ENCODE measurements at places on chromosomes 6 and 20. TPM values are rescaled to one million over a fixed set of nuclear protein-coding genes. Genes with fewer than 3 reads are reported as not detected.
A peak's percentile ranks its signal among the peaks of the same experiment; 100 is the strongest.

DNA sequence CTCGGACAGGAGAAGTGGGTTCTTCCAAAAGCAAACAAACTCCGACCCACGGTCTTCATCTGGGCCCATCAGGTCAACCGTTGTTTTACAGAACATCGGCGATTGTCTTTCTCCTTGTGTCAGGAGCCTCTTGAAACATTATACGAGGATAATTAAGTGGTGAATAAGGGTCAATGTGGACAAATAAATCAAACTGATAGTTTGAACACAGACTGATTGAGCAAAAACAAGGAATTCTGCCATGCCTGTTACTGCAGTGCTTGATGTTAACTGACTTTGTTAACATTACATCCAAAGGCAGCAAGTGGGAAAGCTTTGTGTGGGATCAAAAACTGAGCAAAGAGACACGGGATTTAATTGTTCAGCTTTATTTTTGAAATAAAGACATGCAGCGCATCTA lies 101.1 kb upstream of the IFNGR1 start:
- no peak overlapping the region for H3K4me3 ChIP-seq
- no peak overlapping the region for H3K27ac ChIP-seq
- H3K36me3 ChIP-seq = no peaks in the 10 kb centered on the region
- H3K27me3 ChIP-seq = peaks cover 21% of the 10 kb centered on the region
- no peaks in the 10 kb centered on the region for H3K4me1 ChIP-seq

DNA sequence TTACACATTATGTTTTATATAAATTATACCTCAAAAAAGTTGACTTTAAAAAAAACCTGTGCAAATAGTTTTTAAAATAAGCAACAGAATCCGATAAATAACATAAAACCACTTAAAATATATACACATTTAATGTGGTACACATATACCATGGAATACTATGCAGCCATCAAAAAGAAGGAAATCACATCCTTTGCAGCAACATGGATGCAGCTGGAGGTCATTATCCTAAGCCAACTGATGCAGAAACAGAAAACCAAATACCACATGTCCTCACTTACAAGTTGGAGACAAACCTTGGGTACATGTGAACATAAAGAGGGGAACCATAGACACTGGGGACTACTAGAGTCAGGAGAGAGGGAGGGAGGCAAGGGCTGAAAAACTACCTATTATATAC lies 4.0 kb upstream of the DEFB121 start:
- H3K4me1 ChIP-seq = no peaks in the 10 kb centered on the region
- no peak for DNase-seq
- no peak overlapping the region for H3K4me3 ChIP-seq
- H3K36me3 ChIP-seq = no peaks in the 10 kb centered on the region
- no peak overlapping the region for H3K27ac ChIP-seq
- H3K27me3 ChIP-seq = peaks cover 3% of the 10 kb centered on the region

The TEAD3 gene
- total RNA-seq = 2.2 TPM

DNA sequence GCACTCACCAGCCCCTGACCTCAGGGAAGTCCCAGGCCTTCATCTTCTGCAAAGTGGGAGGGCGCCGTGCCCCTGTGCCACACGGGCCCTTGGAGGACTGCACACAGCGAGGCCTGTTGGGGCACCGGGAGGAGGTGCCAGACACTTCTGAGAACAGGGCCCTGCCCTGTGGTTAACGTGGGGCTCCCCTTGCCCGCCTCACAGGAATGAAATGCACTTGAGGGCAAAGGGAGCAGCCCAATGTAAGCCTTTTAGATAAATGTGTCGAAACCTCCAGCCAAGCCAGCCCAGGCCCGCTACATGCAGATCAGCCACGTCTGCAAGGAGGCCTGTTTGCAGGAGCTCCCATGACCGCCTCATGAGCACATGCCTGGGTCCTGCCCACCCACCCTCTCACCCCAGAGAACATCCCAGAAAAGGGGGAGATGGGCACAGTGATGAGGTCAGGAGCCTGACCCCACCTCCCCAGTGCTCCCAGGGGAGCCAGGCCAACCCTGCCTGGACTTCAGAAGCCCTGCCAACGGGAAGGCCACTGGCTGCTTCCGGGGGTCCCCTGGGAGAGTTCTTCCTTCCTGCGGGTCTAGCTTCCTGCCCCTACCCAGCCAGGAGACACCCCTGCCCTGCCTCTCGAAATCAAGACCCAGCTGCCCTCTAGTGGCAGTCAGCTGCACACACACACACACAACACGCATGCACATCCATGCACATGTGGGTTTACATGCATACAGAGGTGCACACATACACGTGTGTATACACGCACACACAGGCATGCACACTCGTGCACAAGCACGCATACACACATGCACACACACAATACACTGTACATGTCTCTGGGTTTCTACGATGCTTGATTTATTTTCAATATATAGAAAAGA lies 178.7 kb downstream of the TAF4 start:
- H3K27me3 ChIP-seq = no peaks in the 10 kb centered on the region
- peak; percentile 76 for DNase-seq
- H3K4me3 ChIP-seq = no peak overlapping the region
- H3K36me3 ChIP-seq = no peaks in the 10 kb centered on the region

- no peaks in the 10 kb centered on the region for H3K27me3 ChIP-seq
- H3K36me3 ChIP-seq = no peaks in the 10 kb centered on the region
- no peak overlapping the region for H3K4me3 ChIP-seq
- no peak for DNase-seq
- peaks cover 3% of the 10 kb centered on the region for H3K4me1 ChIP-seq
- no peak overlapping the region for H3K27ac ChIP-seq
These were observed 147.3 kb downstream of the TTLL2 start for GRCh38 chr6:167472148-167472547.

DNA sequence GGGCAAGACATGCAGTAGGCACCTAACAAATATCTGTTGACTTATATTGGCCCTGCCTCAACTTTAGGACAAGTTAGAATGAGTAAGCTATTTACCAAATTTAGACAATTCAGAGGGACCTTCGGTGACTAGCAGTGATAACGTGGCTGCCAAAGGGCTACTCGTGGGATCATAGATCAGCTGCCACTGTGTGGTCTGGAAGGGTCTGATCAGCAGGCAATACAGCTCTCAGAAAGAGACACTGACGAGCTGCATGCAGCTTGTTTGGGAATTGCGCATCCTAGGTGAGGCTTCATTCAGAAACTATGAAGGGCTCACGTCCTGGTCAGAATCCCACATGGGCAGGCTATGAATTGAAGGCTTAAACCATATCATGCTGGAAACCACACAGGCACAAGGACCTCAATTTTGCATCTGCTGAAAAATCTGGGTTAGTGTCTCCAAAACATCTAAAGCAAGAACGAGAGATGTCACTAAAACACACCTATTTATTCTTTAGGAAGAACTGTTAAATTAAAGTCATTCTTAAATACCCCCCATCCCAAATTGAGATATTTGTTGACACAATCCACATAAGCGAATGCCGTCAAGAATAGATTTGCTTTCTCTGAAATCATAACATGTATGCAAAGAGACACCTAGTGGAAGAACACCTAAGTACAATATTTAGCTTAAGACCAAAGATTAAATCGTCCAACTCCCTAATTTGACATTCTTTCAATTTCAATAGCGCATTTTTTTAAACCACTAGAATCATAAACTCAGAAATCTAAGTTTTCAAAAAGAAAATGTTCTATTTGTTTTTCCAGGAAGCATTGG lies 79.6 kb downstream of the IPCEF1 start:
- no peaks in the 10 kb centered on the region for H3K36me3 ChIP-seq
- H3K27me3 ChIP-seq = peaks cover 15% of the 10 kb centered on the region
- H3K27ac ChIP-seq = peak overlapping the region; percentile 80
- peak; percentile 56 for DNase-seq
- H3K4me1 ChIP-seq = peaks cover 19% of the 10 kb centered on the region

- no peak overlapping the region for H3K4me3 ChIP-seq
- H3K27ac ChIP-seq = no peak overlapping the region
- no peaks in the 10 kb centered on the region for H3K36me3 ChIP-seq
- peaks cover 4% of the 10 kb centered on the region for H3K4me1 ChIP-seq
- DNase-seq = no peak
- no peaks in the 10 kb centered on the region for H3K27me3 ChIP-seq
These were observed 593.4 kb upstream of the JAG1 start for GRCh38 chr20:11267131-11267761.

- DNase-seq = no peak
- peaks cover 7% of the 10 kb centered on the region for H3K27me3 ChIP-seq
- no peak overlapping the region for H3K4me3 ChIP-seq
- no peaks in the 10 kb centered on the region for H3K36me3 ChIP-seq
These were observed 20.4 kb upstream of the LBP start for GRCh38 chr20:38325905-38326304.

- H3K36me3 ChIP-seq = no peaks in the 10 kb centered on the region
- H3K27me3 ChIP-seq = no peaks in the 10 kb centered on the region
- H3K4me3 ChIP-seq = no peak overlapping the region
- no peaks in the 10 kb centered on the region for H3K4me1 ChIP-seq
- no peak overlapping the region for H3K27ac ChIP-seq
These were observed 43.2 kb upstream of the PLCB4 start for GRCh38 chr20:9025643-9026042.

DNA sequence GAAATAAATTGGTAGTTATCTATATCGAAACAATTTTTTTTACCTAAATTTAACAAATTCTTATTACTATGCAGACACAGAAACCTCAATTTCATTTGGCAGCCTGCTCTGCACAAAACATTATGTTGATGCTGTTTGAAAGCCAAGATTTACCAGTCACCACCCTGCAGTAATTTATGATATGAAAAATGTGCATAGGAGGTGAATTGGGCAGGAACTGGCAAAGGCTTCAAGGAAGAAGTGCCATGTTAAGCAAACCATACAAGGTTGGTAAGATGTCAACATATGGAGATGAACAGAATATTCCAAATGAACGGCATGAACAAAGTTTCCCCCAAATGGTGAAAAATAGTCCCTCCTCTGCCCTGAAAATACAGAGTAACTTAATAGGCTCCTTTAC lies 54.2 kb upstream of the TAB2 start:
- H3K27me3 ChIP-seq = no peaks in the 10 kb centered on the region
- no peak for DNase-seq
- no peak overlapping the region for H3K27ac ChIP-seq
- H3K4me1 ChIP-seq = peaks cover 51% of the 10 kb centered on the region
- H3K36me3 ChIP-seq = no peaks in the 10 kb centered on the region

- H3K27ac ChIP-seq = no peak overlapping the region
- no peak overlapping the region for H3K4me3 ChIP-seq
- no peaks in the 10 kb centered on the region for H3K27me3 ChIP-seq
- peaks cover 25% of the 10 kb centered on the region for H3K4me1 ChIP-seq
These were observed 89.4 kb downstream of the RTN4IP1 start for GRCh38 chr6:106539936-106540335.

DNA sequence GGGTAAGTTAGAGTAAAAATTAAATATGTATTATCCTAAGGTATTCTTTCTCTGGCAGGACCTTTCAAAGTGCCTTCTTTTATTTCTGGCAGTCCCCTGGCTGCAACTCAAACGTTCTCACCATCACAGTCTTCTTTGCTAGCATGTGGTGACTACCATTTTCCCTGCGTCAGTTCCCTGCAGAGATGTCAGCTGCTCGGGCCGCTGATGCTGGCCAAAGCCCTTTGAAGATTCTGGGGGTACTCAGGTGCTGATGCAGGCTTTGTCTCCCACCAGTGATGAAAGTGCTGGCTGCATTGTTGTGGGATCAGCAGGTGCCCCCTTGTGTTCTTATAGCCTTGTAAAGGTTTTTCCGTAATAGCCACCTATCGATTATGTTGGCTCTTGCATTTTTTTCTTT lies 140.1 kb downstream of the BTBD3 start:
- peaks cover 5% of the 10 kb centered on the region for H3K4me1 ChIP-seq
- no peak overlapping the region for H3K27ac ChIP-seq
- no peaks in the 10 kb centered on the region for H3K36me3 ChIP-seq

The NKX2-4 gene
- not detected for total RNA-seq
